ENCODE measurements at places on chromosomes 7 and 10.

GRCh38 chr7:79782256-79782655, 328.8 kb upstream of the MAGI2 start:
- DNase-seq: no peak

- no peak for DNase-seq
Measured at GRCh38 chr10:36500266-36500665, 625.1 kb upstream of the ANKRD30A start.

DNA sequence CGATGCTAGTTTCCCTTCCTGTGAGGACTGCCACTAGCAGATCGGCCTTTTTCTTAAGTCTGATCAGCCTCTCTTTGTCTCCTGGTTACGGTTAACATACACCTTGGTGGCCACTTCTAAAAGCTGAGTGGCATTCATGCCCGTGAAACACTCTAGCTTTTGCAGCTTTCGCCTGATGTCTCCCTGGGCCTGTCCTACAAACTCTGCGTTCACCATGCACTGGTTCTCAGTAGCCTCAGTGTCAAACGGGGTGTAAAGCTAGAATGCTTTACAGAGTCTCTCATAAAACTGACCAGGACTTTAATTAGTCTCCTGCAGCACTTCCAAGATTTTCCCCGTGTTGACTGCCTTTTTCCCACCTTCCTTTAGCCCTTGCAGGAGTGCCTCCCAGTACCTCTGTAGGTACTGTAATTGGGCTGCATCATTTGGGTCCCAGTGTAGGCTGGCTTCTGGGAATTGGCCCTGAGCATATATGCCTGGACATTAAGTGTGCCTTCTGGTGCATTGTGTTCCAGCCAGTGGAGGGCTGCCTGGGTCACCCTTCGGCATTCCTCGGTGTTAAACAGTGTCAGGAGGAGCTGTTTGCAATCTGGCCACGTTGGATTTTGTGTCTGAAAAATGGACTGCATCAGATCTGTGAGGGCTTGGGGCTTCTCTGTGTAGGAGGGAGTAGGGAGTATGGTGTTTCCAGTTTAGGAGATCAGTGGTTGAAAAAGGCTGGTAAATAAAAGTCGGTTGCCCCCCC, 6.5 kb upstream of the ZNF117 start:
- no peak for DNase-seq

DNA sequence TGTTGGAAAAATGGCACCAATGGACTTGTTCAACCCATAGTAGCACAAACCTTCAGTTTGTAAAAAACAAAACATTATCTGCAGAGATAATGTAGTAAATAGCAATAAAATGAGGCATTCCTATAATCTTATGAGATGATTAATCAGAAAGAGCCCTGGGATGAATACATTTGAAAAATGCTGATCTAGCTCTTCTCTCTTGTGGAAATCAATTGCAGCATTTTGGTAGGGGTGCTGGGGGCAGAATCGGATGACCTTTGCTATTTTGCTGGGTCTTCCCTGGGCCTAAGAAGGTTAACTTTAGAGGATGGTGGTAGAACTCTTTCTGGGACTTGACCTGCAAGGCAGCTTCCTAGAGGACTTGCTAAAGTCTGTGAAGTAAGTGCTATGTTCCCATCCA, 163.5 kb downstream of the ADRA2A start:
- no peak for DNase-seq

- DNase-seq: no peak
Measured at GRCh38 chr7:94556028-94556427, 46.4 kb downstream of the CASD1 start.

- DNase-seq: peak; percentile 37
Measured at GRCh38 chr7:42014625-42015618, 222.1 kb downstream of the GLI3 start.

GRCh38 chr10:283916-284356, 148.7 kb downstream of the ZMYND11 start:
- DNase-seq: no peak

DNA sequence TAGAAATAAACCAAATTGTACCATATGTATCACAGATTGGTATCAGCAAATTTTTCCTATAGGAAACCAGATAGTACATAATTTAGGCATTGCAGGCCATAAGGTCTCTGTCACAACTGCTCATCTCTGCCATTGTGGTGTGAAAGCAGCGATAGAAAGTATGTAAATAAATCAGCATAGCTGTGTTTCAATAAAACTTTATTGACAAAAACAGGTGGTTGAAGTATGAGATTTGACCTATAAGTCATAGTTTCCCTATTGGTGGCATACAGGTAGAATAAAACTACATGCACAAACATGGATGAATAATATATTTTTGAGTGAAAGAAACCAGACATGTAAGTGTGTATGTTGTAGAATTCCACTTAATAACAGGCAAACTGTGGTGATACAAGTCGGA, 1454.9 kb downstream of the REEP3 start:
- no peak for DNase-seq

DNA sequence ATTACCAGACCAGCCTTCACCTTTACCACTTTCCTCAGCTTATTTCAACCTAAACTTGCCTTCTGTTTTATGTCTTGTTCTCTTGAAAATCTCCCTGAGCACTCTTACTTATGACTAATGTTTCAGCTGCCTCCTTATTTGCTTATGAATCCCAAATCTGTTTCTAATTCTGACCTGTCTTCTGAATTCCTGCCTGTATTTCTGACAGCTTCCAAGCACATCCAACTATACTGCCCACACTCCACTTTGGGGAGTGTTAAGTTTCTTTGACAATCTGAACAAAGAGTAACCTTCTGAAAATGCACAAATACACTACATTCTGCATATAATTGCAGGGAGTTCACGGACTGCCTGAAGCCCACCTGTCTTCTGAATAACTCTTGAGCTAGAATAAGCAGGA, 48.7 kb downstream of the ARMC3 start:
- no peak for DNase-seq

DNA sequence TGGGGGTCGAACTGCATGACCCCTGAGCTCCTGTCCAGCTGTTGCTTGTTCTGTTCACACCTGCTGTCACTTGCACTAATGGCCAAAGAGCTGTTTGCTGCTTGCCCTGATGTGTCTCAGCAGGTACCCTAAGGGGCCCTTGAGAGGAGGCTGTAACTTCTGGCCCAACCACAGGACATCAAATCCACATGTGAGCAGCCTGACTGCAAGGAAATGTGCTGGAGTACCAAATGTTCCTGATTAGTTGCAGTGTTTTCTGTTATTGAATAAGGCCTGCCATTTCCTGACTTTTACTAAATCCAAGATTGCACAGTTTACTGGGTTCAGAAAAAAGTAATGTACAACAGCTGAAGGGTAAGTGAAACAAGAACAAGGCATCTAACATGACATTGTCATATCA, 91.7 kb upstream of the IL6 start:
- no peak for DNase-seq

GRCh38 chr10:61781969-61782403, 119.3 kb downstream of the CABCOCO1 start:
- DNase-seq: no peak

DNA sequence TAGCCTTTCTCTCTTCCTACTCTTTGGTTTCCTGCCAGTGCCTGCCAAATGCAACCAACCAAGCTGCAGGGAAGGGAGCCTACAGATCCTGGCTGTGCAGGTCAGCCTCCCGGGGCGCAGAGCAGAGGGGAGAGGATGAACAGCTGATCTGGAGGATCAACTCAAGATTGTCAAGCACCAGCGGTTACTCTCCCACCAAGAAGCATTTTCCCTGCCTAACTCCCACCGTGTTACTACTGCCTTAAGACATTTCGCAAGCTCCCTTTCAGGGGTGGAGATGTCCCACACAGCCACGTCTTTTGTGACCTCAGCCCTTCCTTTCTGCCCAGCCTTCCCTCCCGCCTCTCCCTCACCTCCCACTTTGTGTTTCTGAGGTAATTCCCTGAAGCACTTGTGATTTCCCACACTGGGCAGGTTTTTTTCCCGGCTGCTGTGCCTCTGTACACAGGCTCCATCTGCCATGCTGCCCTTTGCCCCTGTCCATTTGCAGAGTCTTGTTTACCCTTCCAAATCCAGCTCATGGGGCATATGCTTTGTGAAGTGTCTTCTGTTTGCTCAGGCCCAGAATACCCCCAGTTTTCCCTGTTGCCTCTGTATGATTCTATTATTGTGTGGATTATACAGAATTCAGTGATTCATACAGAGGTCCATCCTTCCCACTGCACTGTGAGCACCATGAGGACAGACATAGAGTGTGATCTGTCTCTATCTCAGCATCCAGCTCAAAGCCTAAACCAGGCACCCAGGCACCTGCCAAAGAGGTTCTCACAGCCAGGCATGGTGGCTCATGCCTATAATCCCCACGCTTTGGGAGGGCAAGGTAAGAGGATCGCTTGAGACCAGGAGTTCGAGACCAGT, 40.9 kb upstream of the PAPSS2 start:
- DNase-seq: no peak

DNA sequence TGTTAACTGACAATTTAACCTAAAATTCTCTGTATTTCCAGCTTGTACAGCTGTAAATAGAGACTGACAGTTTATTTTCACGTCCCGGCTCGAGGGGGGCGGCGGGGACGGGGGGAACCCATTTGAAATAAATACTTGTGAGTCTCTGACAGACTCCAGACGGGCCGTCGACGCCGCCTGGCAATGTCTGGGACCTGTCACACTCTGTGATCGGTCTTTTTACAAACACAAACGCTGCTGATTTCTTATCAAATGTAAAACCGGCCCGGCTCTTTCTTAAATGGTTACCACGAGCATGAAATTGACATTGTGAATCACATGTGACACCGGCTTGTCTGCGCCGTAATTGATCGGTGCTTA, 57.0 kb downstream of the UNCX start:
- peak; percentile 24 for DNase-seq

DNA sequence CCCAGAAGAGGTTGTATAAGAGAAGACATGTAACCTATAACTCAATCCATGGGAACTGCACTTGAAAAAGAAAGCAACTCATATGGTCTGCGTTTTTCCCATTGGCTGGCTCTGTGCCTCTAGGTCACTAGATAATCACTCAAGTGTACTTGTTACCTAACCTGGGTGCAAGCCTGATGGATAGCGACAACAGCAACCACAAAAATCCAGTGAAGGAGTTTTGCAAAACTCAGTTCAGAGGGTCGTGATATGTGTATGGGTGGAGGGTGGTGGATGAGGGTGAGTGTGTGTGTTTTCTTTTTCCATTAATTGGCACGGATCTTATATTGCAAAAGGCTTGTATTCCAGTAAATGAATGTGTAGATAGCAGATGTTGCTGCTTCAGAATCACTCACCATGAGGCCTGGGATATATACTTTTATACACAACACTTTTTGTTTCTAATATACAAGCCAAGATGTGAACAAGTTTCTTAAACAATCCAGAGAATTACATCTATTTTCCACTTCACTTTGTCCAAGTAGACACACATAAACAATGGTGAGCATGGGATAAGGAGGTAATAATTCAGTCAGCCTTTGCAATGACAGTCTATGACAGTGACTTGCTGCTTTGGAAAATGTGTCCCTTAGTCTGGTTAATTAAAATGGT, 286.9 kb upstream of the DKK1 start:
- DNase-seq: no peak

DNA sequence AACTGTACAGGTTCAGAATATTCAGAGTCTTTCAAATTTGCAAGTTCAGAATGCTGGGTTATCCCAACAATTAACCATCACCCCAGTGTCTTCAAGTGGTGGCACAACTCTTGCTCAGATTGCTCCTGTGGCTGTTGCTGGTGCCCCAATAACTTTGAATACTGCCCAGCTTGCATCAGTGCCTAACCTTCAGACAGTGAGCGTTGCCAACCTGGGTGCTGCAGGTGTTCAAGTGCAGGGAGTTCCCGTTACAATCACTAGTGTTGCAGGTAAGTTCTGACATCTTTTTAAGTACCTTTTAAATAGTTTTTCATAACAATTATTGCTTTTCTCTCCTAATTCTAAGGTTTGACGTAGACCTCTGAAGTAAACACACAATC, 2.7 kb downstream of the SP4 start:
- no peak for DNase-seq

- no peak for DNase-seq
Measured at GRCh38 chr7:134954197-134955082, 31.9 kb upstream of the AGBL3 start.

GRCh38 chr10:87864496-87865059, 1.2 kb downstream of the PTEN start:
- DNase-seq: no peak
